ENCODE measurements at places on chromosomes 16 and 17.

DNA sequence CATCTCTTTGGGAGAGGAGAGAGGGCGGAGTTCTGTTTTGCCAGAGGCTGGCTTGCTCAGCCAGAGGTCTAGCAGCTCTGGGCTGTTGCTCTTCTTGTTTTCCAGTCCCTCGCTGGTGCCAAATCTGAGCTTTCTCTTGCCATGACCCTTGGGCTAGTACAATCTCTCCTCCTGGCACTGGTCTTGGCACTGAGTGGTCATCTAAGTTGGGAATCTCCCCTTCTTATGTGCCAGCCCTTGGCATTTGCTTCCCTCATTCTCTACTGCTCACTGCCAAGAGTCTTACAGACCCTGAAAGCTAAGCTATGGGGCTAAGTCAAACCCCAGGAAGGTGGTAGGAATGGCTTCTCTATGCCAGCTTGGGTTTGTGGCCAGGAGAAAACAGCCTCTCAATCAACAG, 148.6 kb downstream of the SHISA6 start:
- no peak overlapping the region for H3K4me3 ChIP-seq
- H3K27ac ChIP-seq: no peak overlapping the region
- H3K4me1 ChIP-seq: no peaks in the 10 kb centered on the region
- no peaks in the 10 kb centered on the region for H3K27me3 ChIP-seq
- peaks cover 2% of the 10 kb centered on the region for H3K36me3 ChIP-seq
- DNase-seq: no peak

DNA sequence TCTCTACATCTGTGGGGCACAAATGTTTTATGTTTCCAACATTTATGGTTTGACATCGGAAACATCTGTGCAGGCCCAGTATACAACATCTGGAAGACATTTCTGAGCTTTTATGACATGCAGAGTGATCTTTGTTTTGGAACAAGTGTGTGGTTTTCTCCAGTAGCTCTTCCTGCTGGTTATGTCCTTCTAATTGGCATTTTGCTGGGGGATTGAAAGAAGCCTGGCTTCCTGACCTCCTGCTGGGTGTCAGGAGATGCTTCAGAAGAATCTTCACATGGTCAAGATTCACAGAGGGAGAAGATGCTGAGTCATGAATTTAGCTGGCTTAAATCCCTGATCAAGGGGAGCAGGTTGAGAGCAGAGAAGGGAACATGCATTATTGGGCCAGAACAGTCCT, 279.5 kb upstream of the MYOCD start:
- H3K4me1 ChIP-seq: no peaks in the 10 kb centered on the region
- no peak overlapping the region for H3K4me3 ChIP-seq
- H3K27ac ChIP-seq: no peak overlapping the region
- no peaks in the 10 kb centered on the region for H3K36me3 ChIP-seq
- peaks cover 1% of the 10 kb centered on the region for H3K27me3 ChIP-seq

- H3K4me1 ChIP-seq: peaks cover 11% of the 10 kb centered on the region
- no peak for DNase-seq
- no peak overlapping the region for H3K4me3 ChIP-seq
- H3K36me3 ChIP-seq: peaks cover 1% of the 10 kb centered on the region
- no peaks in the 10 kb centered on the region for H3K27me3 ChIP-seq
Observed at GRCh38 chr17:48299760-48300159, 130.3 kb downstream of the SKAP1 start.

- peaks cover 7% of the 10 kb centered on the region for H3K27me3 ChIP-seq
- H3K27ac ChIP-seq: no peak overlapping the region
- no peak overlapping the region for H3K4me3 ChIP-seq
- peaks cover 3% of the 10 kb centered on the region for H3K4me1 ChIP-seq
- no peaks in the 10 kb centered on the region for H3K36me3 ChIP-seq
- DNase-seq: no peak
Observed at GRCh38 chr16:24681793-24682192, 47.7 kb upstream of the TNRC6A start.

GRCh38 chr16:12439399-12440227, 364.1 kb downstream of the CPPED1 start:
- no peak overlapping the region for H3K27ac ChIP-seq
- H3K27me3 ChIP-seq: no peaks in the 10 kb centered on the region
- H3K36me3 ChIP-seq: peaks cover 36% of the 10 kb centered on the region
- DNase-seq: no peak
- H3K4me1 ChIP-seq: peaks cover 5% of the 10 kb centered on the region

Measured in memory B cell (primary cell).